Ovary (tissue), 10 donors: ENCODE measurements at places on chromosomes 6 and 20. TPM values are rescaled to one million over a fixed set of nuclear protein-coding genes. Genes with fewer than 3 reads are reported as not detected.

DNA sequence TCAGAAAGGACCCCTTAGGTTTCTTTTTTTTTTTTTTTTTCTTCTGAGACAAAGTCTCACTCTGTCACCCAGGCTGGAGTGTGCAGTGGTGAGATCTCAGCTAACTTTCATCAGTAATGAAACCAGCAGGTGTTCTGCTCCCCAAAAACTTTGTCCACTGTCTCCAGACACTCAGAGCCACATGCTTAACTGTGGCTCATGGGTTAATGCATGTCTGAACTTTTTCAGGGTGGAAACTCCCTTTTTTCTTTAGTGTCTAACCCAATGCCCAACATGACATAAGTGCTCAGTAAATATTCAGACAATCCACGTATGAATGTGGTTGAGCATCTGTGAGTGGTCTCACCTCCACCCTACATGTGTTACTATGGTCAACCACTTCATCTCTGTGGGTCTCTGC lies 45.4 kb downstream of the MYB start:
- no peak for DNase-seq

- DNase-seq, result no peak
Measured at GRCh38 chr6:148414836-148415235, 72.2 kb downstream of the SASH1 start.

- DNase-seq, result no peak
Measured at GRCh38 chr6:139270249-139270648, 21.5 kb downstream of the TXLNB start.

The HLA-DMB gene
- total RNA-seq, result 25.2 TPM

The TTLL9 gene
- total RNA-seq, result 0.25 TPM

The ISM1 gene
- 0.61 TPM for total RNA-seq

The RNF217 gene
- total RNA-seq, result 36.0 TPM

The GHRH gene
- total RNA-seq, result not detected

The SLC4A11 gene
- total RNA-seq, result 0.92 TPM

The MYL9 gene
- 693 TPM for total RNA-seq

The ADGRB3 gene
- total RNA-seq, result 0.69 TPM
